Kidney (tissue), 22 donors: ENCODE measurements at places on chromosomes 13 and 19.

GRCh38 chr13:27036236-27036981, 135.2 kb downstream of the USP12 start:
- DNase-seq = no peak

- no peak for DNase-seq
These were observed 106.1 kb downstream of the IRS2 start for GRCh38 chr13:109680288-109680687.

DNA sequence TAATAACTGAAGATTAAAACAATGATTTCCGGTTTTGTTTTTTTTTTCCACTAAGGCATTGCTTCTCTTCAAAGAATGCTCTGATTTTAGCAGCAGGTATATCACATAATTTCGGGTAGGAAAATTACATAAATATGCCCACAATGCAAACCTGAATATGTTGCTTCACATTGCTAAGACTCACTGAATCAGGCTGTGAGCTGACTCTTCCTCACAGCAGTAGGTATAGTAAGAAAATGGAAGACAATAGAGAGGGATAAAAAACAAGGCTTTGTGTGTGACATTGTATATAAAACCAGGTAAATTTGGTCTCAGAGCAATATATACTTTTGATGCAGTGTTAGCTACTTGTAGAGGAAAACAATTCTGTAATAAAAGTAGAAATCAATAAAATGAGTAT, 1355.0 kb downstream of the OLFM4 start:
- no peak for DNase-seq

DNA sequence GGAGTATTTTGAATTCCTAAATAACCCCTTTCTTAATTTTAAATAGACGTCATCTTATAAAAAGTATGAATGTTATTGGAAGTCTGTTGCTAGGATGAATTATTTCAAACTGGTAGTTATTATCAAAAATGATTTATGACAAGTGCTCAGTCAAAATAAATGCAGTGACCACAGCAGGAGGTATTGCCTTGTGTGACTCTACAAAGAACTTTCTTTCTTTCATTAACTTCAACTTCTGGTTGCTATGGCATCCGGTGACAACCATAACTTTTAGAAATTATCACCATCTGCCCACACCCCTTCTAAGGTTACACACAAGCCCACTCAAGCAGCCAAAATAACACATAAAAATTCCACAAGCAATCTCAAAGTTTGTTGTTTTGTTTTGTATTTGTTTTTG, 189.9 kb downstream of the DACH1 start:
- peak; percentile 57 for DNase-seq

GRCh38 chr13:48655291-48655690, 1.6 kb downstream of the CYSLTR2 start:
- DNase-seq = no peak

DNA sequence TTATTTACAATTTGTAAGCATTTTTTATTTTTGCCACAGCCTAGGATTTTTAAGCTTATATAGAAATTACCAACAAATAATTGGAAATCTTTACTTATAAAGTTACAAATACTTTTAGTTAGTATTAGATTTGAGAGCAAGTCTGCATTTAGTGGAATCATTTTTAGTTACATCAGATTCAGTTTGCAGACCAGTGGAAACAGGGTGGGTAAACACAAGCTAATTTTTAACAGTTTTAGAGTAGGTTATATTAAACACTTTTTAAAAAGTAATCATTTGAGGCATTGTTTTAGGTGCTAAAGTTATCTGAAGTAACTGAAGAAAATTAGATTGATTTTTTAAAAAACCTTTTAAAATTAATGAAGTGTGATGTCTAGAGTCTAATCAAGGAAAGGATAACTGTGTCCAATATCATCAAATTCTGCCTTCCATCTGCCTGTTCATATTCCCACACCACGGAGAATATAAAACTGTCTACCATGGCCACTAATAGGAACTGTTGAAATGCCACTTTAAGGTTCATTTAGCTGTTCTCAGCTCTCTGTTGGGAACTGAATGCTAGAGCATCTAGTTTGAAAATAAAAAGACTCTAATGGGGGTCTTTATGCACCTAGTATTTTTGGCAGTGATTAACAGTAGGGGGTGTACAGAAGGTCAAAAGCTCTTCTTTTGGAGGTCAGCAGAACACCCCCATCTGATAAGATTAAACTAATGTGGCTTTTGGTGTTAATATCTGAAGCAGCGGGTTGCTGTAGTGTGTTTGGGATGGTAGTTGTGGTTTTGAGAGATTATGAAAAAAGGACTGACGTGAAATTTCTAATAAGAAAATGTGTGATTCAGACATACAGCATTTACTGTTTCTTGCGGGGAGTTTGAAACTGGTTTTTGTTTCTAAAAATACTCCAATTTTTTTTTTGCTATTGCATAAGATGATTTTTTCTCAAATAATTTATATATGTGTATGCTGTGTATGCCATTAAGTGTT, 66.5 kb downstream of the NDFIP2 start:
- no peak for DNase-seq

- DNase-seq = no peak
These were observed 32.6 kb downstream of the VWA8 start for GRCh38 chr13:41928323-41928722.

GRCh38 chr13:38338089-38338488, 11.6 kb upstream of the UFM1 start:
- DNase-seq = no peak

DNA sequence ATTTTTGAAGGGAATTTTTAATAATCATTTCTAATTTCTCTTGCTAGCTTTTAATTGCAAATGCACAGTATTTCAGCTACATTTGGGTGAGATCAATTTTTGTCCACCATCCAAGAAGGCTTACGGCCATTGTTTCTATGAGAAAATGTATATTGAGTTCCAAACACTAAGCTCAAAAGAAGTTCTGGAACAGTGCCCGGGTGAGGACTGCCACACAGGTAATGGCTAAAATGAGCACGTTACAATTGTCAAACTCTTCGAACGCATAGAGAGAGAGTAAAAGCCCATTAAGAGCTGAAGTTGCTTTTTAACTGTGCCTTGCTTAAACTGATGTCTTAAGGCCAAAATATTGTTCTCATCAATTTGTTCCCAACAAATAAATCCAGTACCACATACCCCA, 755.0 kb downstream of the DIAPH3 start:
- no peak for DNase-seq

- DNase-seq = peak; percentile 76
These were observed 2.0 kb downstream of the OLFM2 start for GRCh38 chr19:9934132-9934950.

GRCh38 chr13:109794095-109794494, 7.7 kb upstream of the IRS2 start:
- DNase-seq = no peak

GRCh38 chr19:31461814-31462539, 112.7 kb upstream of the TSHZ3 start:
- no peak for DNase-seq

DNA sequence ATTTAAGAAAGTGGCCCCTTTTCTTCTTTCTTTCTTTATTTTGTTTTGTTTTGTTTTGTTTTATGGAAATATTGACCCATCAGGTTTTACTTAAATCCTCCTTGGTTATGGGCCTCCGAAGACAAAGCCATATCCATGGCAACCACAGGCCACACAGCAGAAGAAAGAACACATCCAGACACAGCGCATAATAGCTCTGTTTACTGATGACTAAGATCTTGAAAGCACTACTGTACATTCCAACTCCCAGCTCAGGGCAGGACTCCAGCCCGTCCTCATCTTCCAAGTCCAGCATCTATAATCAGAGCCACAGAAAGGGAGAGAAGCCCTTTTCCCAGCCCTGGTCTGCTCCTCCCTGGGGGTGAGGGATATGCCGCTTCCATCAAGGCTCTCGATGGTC, 84.3 kb downstream of the NUFIP1 start:
- peak; percentile 81 for DNase-seq

- DNase-seq = no peak
These were observed 11.0 kb downstream of the ZNF552 start for GRCh38 chr19:57803594-57804325.

GRCh38 chr19:11382898-11383705, 1.0 kb downstream of the EPOR start:
- peak; percentile 44 for DNase-seq

DNA sequence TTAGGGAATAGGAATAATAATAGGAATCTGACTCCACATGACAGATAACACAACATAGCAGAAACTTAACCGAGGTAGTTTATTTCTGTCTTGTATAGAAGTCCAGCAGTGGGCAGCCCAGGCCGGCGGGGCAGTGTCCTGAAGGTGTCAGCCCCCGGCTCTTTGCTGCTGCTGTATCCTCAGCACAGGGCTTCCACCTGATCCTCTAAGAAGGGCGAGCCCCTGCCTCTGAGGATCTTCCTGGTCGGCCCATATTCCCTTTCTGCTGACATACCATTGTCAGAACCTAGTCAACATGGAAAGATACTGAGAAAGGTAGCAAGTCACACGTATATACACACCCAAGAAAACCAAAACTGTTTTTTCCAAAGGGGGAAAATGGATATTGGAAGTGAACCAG, 56.2 kb upstream of the GPR183 start:
- no peak for DNase-seq

- DNase-seq = peak; percentile 79
These were observed 53.3 kb downstream of the RFX2 start for GRCh38 chr19:6056801-6057650.

GRCh38 chr19:19155495-19156219, 14.4 kb downstream of the MEF2B start:
- no peak for DNase-seq

DNA sequence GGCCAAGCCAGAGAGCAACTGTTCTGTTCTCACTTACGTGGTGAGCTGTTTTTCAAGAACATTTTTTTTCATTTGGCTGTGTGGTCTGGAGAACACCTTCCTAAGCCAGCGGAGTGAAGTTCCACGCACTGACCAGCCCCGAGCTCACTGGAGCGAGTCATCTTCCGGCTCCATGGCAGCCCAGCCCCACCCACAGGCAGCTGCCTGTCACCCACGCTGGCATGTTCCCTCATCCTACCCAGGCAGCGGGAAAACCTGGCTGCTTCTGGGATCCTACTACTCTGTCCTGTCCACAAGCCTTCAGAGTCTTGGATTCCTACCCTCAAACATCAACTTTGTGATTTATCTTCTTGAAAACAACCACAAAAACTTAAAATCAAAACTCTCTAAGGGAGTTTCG, 76.2 kb downstream of the GGACT start:
- no peak for DNase-seq

- peak; percentile 89 for DNase-seq
These were observed 236.0 kb downstream of the PCDH9 start for GRCh38 chr13:66994097-66994496.

GRCh38 chr19:41116261-41116660, 2.0 kb downstream of the CYP2F1 start:
- DNase-seq = peak; percentile 31

- DNase-seq = no peak
These were observed 12.7 kb upstream of the TNFSF14 start for GRCh38 chr19:6682607-6683128.

DNA sequence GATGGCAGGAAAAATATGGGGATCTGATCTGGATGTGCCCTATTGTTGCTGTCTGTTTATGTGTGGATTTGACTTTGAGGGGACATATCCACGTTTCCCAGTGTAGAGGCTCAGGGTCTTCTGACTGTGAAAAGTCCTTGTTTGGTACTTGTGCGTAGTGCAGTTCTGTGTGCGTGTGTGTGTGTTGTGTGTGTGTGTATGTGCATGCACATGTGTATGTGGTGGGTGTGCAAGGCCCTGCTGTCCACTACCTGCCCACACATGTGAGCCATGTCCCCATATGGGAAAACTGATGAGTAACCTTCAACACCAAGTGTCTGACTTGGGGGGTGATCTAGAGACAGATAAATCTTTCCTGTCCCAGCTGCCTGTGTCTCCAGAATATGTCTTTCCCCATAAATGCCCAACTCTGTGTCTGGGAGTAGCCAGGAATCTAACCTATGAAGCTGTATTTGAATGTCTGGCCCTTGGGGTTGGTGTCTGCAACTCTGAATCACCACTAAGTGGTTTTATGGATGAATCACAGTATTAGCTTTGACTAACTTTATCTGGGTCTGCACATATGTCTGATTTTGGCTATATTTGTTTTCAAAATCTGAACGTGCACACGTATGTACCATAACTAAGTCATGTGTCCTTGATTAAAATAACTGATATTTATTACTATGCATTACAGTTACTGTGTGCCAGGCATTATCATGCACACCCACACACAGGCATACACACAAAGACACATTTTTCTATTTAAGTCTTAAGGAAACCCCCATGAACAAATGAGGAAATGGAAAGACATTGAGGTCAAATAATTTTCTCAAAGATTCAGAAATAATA, 17.4 kb downstream of the KLK2 start:
- DNase-seq = no peak

- DNase-seq = no peak
These were observed 50.7 kb downstream of the ZNF723 start for GRCh38 chr19:22882797-22883196.

DNA sequence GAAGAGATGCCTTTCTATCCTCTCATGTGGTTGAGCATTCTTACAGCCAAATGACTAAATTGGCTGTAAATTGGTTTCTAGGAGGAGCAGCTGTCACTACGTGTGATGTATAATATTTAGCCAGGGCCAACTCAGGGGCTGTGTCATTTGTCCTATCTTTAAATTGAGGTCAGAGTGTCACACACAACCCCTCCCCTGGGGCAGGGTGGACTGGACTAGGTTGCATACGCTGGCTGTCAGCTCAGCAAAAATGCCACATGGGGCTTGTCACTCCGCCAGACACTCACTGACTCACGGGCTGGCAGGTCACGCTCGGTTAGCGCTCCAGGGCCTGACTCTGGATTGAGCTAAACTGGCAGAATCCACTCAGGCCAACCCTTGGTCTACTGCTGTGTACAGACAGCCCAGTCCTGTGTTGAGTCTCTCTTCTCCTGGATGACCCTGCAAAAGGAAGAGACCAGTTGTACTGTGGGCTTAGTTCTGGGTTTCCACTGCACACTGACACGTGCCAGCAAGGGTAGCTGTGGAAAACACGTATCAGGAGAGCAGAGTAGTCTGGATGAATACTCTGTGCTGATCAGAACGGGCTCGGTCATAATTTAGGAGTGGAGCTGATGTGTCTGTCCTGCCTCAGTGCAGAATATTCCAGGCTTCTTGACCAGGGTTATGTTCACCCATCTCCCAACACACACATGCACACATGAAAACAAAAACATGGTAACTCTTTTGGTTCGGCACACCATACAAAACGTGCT, 29.1 kb downstream of the SHISA2 start:
- DNase-seq = peak; percentile 87

GRCh38 chr13:34678154-34678553, 263.9 kb upstream of the NBEA start:
- DNase-seq = no peak

- DNase-seq = no peak
These were observed 1183.6 kb upstream of the ATXN8OS start for GRCh38 chr13:68923995-68924394.

- no peak for DNase-seq
These were observed 11.4 kb downstream of the PCCA start for GRCh38 chr13:100100115-100100879.

- DNase-seq = no peak
These were observed 183.3 kb downstream of the KCNRG start for GRCh38 chr13:50198508-50198907.

- DNase-seq = no peak
These were observed 343.9 kb downstream of the OXGR1 start for GRCh38 chr13:96650301-96650886.

- no peak for DNase-seq
These were observed 6.2 kb downstream of the TINCR start for GRCh38 chr19:5561559-5561958.

- DNase-seq = no peak
These were observed 113.6 kb upstream of the ARGLU1 start for GRCh38 chr13:106681536-106681935.
